NCI-H774 (cell line): ENCODE measurements at places on chromosomes 6 and 20.
A peak's percentile ranks its signal among the peaks of the same experiment; 100 is the strongest.

- no peak for DNase-seq
These were observed 452.1 kb upstream of the POU3F2 start for GRCh38 chr6:98382246-98382645.

DNA sequence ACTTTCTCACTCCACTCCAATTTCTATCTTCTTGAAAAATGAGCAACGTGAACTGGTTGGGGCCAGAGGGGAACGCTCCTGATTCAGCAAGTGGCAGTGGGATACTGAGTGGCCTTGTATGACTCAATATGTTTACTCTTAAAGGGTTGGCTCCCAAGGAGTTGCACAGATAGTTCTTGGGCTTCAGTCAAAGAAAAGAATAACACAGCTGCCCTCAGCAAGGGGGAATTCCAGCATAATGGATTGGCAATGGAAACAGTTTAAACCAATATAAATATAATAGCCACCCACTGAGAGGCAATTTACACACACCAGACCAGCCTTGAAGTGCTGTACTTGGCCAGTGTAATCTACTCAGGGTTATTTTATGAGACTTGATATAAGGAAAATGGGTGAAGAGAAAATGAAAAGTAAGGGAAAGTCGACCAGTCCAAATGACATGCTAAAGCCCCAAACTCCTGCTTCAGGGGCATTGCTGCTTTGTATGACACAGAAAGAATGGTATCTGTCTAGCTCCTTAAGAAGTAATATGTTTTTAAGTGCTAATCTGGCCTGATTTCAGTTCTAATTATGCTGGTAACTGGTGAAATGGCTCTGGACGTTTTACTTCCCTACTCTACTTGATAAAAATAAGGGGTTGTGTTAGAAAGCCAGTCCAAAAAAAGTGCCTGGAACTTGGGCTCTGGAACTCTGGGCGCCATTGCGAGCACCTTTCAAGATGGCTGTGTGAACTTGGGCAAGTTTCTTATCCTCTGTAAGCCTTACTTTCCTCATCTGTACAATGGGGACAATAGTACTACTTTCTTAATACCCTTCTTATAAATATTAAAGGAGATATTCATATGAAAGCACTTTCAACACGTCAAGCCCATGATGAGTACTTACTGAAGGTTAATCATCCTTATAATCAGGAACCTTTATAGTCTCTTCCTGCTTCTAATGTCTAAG lies 712.9 kb upstream of the MAP3K7 start:
- DNase-seq: peak; percentile 36

DNA sequence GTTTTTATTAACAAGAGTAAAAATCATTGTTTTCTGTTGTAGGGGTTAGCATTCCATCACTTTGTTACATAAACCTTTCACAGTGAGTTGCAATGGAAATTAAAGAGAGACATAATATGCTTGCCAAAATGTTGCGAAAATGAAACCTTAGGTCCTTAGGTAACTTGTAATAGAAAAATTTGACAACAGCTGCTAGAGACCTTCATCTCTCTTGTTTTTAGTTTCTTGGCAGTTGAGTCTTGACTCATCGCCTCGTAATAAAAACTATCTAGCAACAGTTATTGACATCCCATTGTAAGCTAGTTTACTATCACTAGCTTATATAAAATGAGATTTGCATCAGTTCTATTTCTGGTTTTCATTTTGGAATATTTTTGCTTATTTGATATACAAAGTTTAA lies 179.0 kb upstream of the MMS22L start:
- DNase-seq: no peak

GRCh38 chr20:2261046-2261485 lies 34.7 kb upstream of the TGM3 start:
- no peak for DNase-seq

DNA sequence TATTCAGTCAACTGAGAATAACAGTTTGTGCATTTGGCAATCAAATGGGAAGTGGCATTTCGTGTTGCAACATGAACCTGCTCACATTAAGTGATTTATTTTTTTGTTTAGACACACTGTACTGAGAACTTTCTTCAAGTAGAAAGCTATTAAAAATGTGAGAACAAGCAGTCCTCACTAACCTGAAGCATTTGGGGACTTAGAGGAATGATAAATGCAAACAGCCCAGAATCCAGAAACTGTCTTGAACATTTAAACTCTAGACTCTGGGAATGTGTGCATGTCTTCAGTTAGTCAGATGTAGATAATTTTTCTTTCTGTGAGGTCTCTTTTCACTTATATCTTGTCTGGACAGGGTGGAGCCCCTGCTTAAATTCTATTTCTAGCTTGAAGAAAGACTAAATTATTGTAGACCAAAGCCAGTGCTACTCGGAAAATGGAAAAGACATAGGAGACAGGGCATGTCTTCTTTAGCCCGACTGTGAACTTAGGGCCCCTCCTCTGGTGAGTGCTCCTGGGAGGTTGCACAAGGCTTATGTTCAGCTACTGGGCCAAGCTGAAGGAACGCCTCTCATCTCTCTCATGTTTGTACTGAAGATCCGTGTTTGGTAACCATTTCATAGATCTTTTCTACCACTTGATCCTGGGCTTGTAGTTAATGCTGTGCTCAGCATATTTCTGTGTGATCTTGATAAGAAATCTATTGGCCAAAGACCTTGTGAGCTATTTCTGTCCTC lies 70.1 kb downstream of the SLX4IP start:
- no peak for DNase-seq

DNA sequence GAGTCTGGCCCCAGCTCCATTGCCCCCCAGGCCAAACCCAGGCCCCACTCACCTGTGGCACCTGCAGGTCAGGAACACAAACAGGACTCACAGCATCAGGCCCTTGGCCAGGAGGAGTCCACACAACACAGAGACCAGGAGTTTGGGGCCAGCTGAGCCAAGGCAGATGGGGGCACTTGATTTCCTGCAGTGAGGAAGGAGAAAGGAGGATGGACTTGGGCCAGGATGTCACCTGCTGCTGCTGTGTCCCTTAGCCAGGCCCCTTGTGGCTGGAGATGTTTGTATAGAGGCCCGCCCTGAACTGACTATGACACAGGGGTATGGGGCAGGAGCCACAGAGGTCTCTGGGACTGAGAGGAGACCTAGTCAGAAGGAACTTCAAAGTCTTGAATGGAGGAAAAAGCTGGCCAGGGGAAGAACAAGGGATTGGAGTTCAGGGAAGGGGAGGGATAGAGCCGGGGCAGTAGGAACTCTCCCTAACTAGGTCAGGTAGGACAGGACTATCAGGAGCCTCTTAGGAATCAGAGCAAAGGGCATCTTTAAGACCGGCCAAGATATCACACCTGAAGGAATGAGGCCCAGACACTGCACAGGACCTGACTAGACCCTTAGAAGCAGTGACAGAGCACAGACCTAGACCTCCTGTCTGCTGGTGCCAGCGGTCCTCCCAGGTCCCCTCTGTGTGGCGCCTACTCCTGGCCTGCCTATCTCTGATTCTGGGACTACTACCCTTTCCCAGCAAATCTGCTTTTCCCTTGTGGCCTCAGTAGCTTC lies 8.8 kb upstream of the TREML2 start:
- no peak for DNase-seq

GRCh38 chr6:95083506-95083905 lies 493.8 kb upstream of the MANEA start:
- no peak for DNase-seq

DNA sequence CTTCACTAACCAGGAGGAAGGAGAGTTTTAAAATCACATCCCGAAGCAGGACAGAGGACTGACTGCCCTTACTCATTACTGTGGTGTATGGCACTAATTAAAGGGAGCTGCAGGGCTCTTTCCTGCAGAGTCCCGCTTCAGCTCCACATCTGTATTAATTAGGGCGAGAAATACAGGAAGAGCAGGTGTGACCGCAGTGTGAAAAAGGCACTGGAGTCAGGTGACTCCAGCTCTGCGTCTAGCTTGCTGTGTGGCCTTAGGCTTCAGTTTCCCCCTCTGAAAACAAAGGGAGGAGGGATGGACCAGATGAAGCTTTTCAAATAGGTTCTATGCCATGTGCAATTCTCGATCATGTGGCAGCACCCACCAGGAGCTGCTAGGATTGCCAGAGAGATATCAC lies 34.0 kb downstream of the KIAA1755 start:
- no peak for DNase-seq

- no peak for DNase-seq
These were observed 1.3 kb downstream of the CEP85L start for GRCh38 chr6:118649918-118650581.

DNA sequence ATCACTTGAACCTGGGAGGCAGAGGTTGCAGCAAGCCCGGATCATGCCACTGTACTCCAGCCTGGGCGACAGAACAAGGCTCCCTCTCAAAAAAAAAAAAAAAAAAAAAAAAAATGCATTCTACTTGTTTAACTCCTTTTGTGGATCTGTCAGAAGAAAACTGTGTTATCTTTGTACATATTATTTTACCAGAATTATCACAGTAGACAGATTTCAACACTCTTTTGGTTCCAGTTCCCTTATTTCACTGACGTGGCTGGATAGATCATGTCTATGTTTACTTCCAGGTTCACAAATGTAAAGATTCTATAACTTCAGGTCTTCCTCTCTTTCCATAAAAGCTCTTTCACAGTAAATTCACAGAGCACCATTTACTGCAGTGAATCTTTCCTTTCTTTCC lies 18.4 kb downstream of the NUDT3 start:
- DNase-seq: no peak

GRCh38 chr6:156438350-156438923 lies 338.7 kb upstream of the ARID1B start:
- DNase-seq: peak; percentile 24

DNA sequence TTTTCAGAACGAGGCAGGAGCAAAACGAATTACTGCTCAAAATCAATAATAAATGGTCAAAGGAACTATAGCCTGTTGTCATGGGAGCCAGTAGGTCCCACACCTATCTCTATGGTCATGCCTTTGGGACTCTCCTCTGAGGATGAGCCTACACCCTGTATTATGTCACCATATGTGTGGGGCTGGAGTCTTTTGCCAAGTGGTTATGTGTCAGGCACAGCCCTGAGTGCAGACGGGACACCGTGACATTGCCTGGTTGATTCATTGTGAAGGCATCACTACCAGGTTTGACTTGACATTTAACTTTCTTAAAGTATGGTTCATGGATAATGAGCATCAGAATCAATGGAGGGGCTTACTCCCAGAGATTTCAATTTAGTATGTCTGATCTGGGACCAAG lies 23.6 kb downstream of the BMP6 start:
- DNase-seq: no peak
